ENCODE measurements at places on chromosomes 1 and 21. TPM values are rescaled to one million over a fixed set of nuclear protein-coding genes. Genes with fewer than 3 reads are reported as not detected.

CDC20 gene
- polyA plus RNA-seq, result 20.4 TPM

PROX1 gene
- 11.4 TPM for polyA plus RNA-seq

S100A7 gene
- polyA plus RNA-seq, result not detected

GPR3 gene
- 0.99 TPM for polyA plus RNA-seq

CD2 gene
- 0.34 TPM for polyA plus RNA-seq

MANEAL gene
- 3.1 TPM for polyA plus RNA-seq

TMEM52 gene
- polyA plus RNA-seq, result 69.8 TPM

PMVK gene
- 31.5 TPM for polyA plus RNA-seq

SIKE1 gene
- polyA plus RNA-seq, result 29.8 TPM

LEMD1 gene
- not detected for polyA plus RNA-seq

PRKAA2 gene
- 32.3 TPM for polyA plus RNA-seq

DNA sequence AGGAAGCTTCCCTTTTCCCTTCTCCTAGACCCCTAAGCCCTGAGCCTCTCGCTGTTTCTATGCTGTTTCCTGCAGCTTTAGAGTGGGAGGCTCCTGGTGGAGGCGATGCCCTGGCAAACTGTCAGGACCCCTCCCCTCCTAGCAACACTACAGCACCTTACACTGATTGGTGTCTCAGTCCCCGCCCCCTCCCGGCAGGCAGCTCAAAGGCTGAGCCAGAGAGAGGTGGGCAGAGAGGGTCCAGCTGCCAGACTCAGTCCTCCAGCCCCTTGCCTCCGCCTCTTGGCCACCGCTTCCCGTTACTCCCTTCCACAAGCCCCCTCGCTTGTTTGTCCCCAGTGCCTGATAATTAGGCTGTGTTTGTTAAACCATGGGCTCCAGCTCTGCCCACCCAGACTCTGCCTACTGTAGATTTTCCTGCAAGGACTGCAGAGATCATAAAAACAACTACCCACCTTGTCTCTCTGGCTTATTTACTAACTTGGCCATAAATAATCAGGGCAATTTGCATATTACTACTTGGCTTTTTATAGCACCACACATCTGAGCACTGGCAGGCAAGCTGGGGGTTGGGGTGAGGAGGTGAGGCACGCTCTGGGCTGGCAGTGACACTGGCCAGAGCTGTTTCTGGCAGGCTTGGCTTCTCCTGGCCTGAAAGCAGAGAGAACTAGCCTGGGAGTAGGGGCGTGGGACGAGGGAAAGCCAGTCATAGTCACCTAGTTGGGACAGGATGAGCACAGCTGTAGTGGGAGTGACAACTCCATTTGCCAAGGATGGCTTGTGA lies 107.5 kb downstream of the CSMD2 start:
- no peak for DNase-seq

DNA sequence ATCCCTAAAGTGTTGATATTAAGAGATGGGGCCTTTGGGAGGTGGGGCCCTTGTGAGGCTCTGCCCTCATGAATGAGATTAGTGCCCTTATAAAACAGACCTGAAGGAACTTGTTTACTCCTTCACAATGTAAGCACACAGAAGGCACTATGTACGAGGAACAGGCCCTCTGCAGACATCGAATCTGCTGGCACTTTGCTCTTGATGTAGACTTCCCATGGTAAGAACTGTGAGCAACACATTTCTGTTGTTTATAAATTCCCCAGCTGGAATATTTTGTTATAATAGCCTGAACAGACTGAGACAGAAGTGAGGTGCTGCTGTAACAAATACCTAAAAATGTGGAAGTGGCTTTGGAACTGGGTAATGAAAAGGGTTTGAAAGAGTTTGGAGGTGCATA lies 193.2 kb downstream of the TGFB2 start:
- DNase-seq, result no peak

DNA sequence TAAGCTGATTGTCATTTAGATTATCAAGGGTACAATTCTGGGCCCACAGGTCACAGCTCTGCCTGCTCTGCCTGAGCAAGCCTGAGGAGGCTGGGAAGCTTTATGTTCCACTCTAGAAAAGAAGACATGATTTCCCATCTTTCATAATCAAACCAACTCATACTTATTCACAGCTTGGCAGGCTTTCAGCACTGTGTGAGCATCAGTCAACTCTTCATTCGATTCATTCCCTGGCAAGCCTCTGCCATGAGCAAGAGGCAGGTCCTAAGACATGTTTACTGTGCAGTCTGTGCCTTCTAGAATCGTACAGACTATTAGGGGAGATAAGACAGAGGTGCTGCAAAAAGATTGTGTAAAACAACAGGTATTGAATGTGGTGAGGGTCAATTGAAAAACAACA lies 24.5 kb upstream of the KIRREL1 start:
- no peak for DNase-seq

- DNase-seq, result no peak
These were observed 103.6 kb downstream of the SPAG17 start for GRCh38 chr1:118081387-118081786.

DNA sequence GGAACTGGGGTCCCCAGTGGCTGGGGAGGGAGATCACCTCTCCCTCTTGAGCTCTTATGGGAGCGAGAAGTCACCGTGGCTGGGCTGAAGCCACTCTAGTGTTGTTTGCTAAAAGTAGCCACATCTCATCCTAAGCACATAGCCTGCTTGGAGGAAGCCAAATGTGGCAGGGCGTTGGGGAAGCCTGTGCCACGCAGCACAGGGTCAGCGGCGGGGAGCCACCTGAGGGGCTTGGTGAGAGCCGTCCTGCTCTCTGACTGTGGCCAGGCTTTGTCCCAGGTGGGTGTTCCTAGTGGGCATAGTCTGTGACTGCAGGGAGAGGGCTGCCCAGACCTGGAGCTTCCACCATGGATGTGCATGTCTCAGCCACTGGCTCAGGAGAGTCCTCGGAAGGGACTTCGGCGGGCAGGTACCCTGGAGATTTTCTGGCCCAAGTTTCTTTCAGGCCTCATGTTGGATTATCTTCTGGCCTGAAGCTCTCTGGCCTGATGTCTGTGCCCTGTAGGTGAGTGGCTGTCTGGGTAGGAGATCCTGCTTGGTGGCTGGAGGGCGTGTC lies 38.9 kb downstream of the MORN1 start:
- no peak for DNase-seq

DNA sequence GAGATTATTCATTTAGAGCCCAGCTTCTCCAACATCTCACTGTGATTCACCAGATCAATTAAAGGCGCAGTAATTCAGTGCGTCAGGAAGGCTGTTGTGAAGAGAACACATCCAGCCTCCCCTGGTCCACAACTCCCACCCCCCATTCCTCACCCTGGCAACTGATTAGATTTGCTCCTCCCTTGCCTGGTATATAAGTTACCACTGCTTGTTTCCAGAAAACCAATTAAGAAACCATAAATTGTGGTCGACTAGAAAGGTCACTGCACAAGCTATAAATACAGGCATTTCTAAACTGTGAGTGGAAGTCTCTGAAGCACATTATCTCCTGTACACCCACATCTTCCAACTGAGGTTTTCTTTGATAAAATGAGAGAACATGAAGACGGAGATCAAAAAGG lies 41.9 kb downstream of the FAM163A start:
- no peak for DNase-seq

GRCh38 chr1:6141592-6141991 lies 38.5 kb downstream of the CHD5 start:
- no peak for DNase-seq

DNA sequence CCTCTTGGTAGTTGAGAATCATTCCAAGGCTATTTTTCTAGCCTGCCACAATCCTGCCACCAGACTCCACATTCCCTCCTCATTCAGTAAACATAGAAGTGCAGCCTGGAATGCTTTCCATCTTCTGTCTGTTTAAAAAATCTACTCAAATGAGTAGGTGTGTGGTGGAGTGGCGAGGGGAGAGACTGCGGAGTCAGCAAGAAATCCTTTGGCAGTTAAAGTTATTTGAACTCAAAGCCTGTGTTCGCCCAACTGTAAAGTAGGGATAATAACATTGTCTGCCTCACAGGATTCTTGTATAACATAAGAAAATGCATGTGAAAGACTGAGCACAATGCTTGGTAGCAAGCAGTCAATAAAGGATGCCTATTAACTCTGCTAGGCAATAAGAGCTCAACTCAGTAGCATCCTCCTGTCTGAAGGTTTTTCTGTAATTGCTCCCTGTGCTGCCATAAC lies 22.2 kb upstream of the DPT start:
- DNase-seq, result no peak

DNA sequence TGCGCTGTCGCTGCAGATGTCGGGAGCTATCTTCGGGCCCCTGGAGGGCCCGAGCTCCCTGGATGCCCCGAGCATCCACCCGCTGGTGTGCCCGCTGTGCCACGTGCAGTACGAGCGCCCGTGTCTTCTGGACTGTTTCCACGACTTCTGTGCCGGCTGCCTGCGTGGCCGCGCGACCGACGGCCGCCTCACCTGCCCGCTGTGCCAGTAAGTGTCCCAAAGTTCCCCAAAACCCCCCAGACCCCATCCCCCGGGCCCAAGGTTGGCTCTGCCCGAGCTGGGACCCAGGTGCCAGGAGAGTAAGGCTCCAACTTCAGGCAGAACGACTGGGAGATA lies 569 bp downstream of the RNF207 start:
- DNase-seq, result no peak

DNA sequence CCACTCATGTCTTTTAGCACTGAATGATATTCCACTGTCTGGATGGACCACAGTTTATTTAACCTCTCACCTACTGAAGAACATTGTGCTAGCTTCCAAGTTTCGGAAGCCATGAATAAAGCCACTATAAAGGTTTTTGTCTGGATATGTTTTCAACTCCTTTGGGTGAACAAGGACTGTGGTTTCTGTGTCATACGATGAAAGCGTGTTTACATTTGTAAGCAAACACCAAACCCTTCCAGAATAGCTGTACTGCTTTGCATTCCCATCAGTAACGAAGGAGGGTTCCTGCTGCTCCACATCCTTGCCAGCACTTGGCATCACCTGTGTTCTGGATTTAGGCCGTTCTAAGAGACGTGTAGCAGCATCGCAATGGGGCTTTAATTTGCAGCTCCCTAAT lies 10.7 kb upstream of the ARHGEF16 start:
- no peak for DNase-seq

- DNase-seq, result no peak
These were observed 190.4 kb downstream of the RHOU start for GRCh38 chr1:228925691-228926090.

- DNase-seq, result no peak
These were observed 29.3 kb downstream of the MYOG start for GRCh38 chr1:203056516-203056915.

GRCh38 chr21:33205476-33205875 lies 24.3 kb upstream of the IFNAR2 start:
- DNase-seq, result no peak

GRCh38 chr1:44418022-44418673 lies 13.1 kb downstream of the RNF220 start:
- peak; percentile 55 for DNase-seq

- DNase-seq, result no peak
These were observed 858.1 kb upstream of the ADAMTS5 start for GRCh38 chr21:27825035-27825434.

DNA sequence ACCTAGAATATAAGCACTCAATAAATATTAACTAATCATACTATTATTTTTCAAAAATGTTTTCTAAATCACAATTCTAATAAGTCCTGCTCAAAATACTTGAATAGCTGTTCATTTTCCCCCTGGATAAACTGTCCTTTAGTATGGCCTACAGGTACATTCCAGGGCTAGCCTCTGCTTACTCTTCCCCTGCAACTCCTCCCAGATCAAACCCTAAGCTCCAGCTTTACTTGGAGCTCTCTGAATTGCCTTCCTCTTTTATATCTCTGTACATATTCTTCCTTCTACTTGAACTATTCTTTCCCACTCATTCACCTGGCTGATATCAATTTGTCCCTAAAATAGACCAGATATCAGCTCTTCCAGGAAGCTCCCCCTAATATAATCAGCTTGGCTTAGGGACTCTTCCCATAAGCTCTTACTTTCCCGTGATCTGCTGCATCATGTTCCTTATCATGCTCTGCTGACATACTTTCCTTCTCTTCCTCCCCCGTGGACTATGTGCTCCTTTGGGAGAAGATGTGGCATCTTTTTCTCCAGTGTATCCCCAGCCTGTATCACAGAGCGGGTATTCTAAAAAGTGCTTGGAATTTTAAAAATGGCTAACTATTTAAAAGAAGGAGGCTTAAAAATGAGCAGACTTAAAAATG lies 43.1 kb upstream of the PIGC start:
- DNase-seq, result no peak

GRCh38 chr1:213332491-213332890 lies 281.4 kb downstream of the RPS6KC1 start:
- DNase-seq, result no peak

- DNase-seq, result no peak
These were observed 85.0 kb upstream of the SLC2A1 start for GRCh38 chr1:43043695-43044094.

DNA sequence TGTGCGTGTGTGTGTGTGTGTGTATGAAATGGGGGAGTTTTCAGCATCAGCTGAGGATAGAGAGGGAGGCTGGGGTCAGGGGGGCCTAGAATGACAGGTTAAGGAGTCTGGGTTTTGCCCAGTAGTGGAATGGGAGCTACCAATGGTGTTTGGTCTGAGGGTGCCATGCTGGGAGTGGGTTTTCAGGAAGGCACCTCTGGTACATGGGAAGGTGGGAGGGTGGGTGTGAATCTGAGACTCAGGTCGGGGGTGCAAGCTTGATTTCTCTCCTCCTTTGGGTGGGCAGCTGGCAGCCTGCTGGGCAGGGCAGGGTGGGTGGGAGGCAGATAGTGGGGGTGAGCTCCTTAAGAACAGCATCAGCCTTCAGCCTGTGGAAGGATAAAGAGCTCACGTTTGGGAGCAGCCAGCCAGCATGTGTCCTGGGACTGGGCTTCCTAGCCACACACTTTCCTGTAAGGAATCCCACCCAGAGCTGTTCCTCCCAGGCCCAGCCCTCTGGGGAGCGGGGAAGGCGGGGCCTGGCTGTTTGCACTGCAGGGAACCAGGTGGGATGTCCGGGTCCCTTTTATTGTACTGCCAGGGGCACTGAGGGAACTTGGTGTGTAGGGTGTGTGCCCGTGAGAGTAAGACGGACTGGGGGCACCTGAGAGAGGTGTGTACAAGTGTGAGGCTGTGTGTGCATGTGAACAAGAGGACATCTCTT lies 152.8 kb downstream of the FOXD2 start:
- no peak for DNase-seq

GRCh38 chr1:248857201-248857600 lies 1.7 kb downstream of the ZNF692 start:
- no peak for DNase-seq

GRCh38 chr21:34938089-34938764 lies 110.9 kb downstream of the RUNX1 start:
- no peak for DNase-seq

DNA sequence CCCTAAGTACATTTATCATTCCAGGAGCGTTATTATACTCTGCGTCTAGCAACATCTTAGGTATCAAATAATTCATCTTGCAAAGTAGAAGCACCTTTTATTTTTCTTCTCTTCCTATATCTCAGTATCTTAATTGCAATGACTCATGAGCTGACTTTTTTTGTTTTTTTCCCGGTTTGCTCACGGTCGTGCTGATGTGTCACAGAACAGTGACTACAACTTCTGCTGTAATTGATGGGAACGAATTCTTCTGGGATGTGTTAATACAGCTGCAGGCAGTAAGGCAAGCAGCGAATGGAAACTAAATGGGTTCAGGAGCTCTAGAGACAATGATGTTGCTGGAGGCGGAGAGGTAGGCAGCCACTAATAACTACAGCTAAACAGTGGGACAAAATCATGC lies 89.8 kb upstream of the TMPRSS15 start:
- DNase-seq, result peak; percentile 12

All from muscle of back (tissue), 13 donors.